Astrocyte of the spinal cord (primary cell): ENCODE measurements at places on chromosomes 5 and 9.

DNA sequence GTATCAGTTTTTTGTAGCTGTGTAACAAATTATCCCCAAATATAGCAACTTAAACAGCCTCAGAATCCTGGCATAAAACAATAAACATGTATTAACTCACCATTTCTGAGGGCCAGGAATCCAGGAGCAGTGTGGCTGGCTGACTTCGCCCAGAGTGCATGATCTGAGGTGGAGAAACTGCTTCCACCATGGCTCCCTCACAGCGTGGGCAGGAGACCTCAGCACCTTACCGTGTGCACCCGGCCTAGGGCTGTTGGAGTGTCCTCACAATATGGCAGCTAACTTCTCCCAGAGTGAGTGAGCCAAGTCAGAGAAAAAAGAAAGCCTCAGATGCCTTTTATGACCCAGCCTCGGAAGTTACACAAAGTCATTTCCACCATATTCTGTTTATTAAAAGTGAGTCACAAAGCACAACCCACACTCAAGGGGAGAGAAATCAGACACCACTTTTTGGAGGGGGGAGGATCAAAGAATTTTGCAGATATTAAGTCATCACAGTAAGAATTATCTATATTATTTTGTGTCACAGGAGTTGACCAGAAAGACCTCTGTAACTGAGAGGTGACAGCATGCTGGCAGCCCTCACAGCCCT, 59.6 kb downstream of the TSTD2 start:
- no peak for DNase-seq

GRCh38 chr5:6705088-6705487, 8.1 kb upstream of the TENT4A start:
- no peak for DNase-seq

- DNase-seq = no peak
These were observed 140.4 kb upstream of the KLF9 start for GRCh38 chr9:70554881-70555280.

- DNase-seq = no peak
These were observed 236.7 kb downstream of the CDH18 start for GRCh38 chr5:19751326-19751725.

GRCh38 chr9:114476891-114477469, 28.3 kb downstream of the WHRN start:
- DNase-seq = no peak

- no peak for DNase-seq
These were observed 87.1 kb downstream of the STARD4 start for GRCh38 chr5:111425205-111425604.

GRCh38 chr5:76790632-76791290, 28.1 kb upstream of the F2RL1 start:
- peak; percentile 99 for DNase-seq

DNA sequence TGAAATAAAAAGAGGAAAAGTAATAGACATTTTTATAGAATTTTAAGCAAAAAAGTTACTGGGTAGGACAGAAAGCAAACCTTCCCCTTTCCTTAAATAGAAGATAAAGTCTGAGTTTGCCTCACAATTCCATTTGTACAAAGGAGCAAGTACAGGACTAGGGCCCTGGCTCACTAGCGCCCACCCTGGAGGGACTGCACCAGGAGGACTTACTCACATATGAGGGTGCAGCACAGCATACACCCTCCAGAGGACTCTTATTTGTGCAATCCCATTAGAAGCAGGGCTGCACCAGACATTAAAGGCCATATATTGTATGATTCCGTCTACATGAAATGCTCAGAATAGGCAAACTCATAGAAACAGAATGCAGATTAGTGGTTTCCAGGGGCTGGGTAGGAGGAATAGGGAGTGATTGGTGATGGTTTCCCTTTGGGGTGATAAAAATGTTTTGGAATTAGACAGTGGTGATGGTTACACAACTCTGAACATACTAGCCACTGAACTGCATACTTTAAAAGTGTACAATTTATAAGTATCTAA, 4.5 kb downstream of the REEP5 start:
- peak; percentile 7 for DNase-seq

DNA sequence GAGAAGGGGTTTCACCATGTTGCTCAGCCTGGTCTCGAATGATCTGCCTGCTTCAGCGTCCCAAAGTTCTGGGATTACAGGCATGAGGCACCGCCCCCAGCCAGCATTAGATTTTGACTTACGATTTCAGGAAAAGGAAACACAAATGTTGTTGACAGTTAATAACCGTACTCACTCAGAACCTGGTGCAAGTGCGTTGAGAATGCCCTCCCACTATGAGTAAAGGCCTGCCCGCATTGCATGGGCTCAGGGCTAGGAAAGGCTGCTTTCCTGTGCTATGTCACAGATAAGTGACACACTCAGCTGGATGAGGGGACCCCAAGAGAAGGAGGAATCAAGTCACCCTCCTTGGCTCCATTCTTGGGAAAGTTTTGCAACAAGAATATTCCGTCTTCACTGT, 42.4 kb downstream of the NDST1 start:
- no peak for DNase-seq

DNA sequence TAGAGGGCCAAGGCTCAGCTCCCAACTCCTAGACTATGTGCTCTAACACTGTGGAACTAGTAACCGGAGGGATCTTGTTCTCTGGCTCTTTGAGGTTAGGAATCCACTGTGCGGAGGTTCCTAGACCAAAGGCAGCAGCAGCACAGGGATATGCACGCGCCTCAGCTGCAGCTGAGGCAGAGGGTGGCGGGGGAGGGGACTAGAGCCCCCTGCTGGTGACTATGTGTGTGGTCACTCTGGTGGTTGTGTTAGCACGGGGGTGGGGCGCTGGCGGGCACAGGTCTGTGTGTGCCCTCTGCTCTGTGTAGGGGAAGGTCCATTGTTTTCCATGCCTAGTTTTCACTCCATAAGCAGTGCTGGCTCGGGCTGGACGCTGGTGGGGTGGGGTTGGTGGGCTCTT, 458.0 kb upstream of the IZUMO3 start:
- no peak for DNase-seq

- DNase-seq = peak; percentile 24
These were observed 160.0 kb downstream of the RMI1 start for GRCh38 chr9:84140535-84141101.

DNA sequence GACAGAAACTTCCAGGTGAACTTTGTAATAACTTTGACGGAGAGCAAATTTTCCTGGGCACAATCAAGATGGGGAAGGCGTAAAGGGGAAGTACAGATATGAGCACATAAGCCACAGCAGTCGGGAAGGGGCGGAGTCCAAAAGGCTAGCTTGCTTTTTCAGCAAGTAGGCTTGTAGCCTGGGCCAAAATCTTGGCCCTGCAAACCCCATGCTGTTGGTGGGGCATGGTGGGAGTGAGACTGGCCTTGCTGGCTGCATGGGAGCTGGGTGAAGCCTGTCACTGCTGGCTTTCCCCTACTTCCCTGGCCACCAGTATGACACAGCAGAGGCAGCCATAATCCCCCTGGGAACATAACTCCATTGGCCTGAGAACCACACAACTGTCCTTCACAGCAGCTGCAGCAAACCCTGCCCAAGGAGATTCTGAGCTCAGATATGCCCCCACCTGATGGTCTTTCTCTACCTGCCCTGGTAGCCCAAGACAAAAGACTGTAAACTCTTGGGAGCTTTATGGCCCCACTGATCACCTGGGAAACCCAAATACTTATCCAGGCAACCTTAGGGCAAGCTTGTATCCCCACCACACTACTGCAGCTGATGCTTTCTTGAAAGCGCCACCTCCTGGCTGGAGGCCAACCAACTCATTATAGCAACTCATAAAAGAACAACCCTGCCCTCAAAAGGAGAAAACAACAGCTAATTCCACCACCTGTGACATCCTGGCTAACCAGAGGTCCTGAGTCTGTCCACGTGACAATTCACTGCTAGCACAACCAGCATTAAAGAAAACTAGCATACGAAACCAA, 24.0 kb downstream of the DCTN4 start:
- DNase-seq = no peak

GRCh38 chr5:167580608-167581007, 710.8 kb upstream of the WWC1 start:
- no peak for DNase-seq

GRCh38 chr9:115276621-115277020, 158.7 kb upstream of the TNC start:
- peak; percentile 65 for DNase-seq

DNA sequence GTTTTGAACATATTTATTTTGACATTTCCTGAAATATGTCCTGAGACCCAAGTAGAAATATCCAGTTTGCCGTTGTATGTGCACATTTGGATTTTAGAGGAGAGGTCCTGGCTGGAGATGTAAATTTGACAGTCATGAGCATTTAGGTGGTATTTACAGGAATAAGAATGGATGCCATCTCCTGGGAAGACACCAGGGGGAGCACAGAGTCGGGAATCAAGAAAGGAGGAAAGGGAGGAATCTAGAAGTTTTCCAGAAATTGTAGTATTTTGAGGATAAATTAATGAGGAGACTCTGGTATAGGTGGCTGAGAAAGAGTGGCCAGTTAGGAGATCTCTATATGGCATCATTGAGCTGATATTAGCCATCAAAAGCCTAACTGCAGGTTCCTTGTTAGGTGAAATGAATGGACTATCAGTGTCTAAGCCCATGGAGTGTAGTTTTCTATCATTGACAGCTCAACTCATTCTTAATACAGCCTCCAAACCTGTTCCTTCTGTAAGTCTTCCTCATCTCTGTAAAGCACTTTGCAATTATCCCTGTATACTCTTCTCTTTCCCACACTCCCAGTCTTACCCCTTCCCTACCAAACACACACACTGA, 7.2 kb downstream of the GAPT start:
- DNase-seq = peak; percentile 45

DNA sequence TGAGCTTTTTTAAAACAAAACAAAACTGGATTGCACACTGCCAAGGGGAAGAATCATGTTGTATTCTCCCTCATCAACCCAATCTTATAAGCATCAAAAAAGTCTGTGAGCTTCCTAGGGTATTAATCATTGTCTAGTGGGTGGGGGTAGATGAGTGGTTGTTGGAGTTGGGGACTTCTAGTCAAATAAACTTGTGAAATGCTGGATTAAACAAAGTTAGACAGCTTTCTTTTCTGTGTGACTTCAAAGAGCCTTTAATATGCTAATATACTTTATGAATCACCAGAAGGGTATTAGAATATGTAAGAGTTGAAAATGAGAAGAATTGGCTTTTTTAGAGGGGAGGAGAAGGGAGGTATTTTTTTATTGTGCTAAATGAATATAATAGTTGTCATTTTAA, 87.7 kb downstream of the GALNT10 start:
- peak; percentile 25 for DNase-seq

GRCh38 chr9:129033216-129033615, 3.2 kb upstream of the MIGA2 start:
- DNase-seq = no peak

DNA sequence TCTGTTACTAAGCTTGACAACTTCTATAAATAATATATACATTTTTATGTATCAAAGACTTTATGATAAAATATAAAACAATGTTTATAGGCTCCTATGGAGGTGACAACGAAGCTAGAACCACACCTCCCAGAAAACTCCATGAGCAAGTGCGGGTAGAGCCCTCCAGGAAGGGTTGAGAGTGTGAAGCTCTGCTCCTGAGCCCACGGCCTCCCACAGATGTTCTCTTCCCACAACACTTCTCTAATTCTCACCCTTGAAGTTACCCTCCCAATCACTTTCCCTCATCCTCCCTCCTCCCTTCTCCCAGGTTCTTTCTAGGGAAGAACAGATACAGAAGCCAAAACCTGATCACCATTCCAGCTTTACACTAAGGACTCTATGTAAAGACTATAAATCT, 427.6 kb downstream of the SPOCK1 start:
- DNase-seq = no peak

GRCh38 chr9:4985386-4986266, 554 bp downstream of the JAK2 start:
- peak; percentile 58 for DNase-seq

- DNase-seq = peak; percentile 58
These were observed 99.9 kb downstream of the GTF3C4 start for GRCh38 chr9:132769906-132770769.

DNA sequence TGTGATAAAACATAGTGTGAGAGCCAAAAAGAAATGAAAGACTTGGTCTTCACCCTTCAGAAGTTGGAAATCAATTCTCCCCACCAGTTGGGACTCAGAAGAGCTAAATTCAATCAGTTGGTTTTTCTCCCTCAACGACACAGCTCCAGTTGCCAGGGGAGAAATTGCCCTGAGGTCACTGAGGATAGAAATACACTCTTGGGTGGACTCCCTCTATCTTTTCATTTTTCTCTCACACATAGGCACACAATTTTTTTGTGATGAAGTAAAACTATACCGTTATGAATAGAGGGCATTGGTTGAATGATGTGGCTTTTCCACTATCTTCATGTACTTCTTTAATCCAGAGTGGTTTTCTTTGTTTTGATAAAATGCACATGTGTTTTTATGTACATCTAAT, 80.2 kb downstream of the ZNF366 start:
- no peak for DNase-seq

DNA sequence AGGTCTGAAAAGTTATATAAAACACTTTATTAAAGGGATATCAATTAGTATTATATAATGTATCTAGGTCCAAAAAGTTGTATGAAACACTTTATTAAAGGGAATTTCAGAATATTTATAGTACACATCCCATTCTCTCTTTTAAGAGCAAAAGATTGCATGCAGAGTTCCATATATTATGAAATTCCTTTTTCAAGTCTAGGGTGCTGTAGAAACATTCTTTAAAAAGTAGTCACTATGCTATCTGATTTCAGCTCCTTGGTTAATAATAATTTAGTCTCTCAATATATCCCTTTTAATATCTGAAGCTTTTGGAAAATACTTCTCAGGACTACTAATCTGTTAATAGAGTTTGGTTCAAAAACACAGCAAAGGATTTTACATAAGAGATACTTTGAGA, 1496.1 kb upstream of the C9orf72 start:
- no peak for DNase-seq

DNA sequence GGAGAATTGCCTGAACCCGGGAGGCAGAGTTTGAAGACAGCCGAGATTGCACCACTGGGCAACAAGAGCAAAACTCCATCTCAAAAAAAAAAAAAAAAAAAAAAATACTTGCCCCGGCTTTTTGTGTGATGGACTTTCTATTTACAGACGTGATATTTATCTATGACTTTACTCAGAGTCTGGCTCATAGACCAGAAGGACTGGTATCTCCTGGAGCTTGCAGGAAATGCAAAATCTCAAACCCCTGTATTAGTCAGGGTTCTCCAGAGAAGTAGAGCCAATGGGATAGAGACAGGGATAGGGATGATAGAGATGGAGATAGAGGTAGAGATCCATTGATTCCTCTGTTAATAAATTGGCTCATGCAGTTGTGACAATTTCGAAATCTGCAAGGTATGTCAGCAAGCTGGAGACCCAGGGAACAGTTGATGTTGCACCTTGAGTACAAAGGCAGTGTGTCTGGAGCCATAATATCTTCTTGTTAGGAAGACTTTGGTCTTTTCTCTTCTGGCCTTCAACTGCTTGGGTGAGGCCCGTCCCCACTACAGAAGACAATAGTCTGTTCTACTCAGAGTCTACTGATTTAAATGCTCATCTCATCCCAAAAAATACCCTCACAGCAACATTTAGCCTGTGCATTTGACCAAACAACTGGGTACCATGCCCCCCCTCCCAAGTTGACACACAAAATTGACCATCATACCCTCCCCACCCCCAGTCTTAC, 195.4 kb upstream of the MSX2 start:
- DNase-seq = no peak
